ENCODE measurements at places on chromosomes 1 and 21.

- no peak for DNase-seq
Measured at GRCh38 chr1:60503266-60503925, 429.8 kb upstream of the C1orf87 start.

- DNase-seq = no peak
Measured at GRCh38 chr21:15732290-15732995, 2.7 kb downstream of the USP25 start.

GRCh38 chr21:45386728-45387371 lies 18.1 kb upstream of the COL18A1 start:
- DNase-seq = no peak

DNA sequence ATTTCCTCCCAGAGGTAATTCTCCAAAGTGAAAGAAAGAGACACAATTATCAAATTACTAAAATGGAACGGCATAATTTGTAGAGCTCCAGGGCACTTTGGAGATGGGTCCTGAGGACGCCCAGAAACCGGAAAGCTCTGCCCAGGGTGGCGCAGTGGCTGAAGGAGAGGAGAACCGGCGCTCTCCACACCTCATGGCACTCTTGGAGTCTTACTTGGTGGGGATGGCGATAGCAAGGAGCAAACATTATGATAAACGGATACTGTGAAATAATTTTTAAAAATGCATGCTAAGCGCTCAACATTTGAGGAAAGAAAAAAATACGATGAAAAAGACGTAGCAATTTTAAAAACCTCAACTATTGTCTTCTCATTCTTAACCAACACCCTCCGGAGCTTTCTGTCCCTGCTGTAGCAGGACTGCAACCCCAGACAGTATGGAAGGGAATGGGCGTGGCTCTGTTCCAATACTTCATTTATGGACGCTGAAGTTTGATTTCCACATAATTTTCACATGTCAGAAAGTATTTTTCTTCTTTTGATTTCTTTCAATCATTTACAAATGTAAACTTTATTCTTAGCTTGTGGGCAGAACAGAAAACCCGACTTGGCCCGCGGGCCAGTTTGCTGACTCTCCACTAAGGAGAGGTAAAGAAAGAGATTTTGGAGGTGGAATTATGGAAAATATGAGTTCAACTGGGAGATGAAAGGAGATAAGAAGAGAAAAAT lies 1.1 kb downstream of the S100A11 start:
- no peak for DNase-seq

DNA sequence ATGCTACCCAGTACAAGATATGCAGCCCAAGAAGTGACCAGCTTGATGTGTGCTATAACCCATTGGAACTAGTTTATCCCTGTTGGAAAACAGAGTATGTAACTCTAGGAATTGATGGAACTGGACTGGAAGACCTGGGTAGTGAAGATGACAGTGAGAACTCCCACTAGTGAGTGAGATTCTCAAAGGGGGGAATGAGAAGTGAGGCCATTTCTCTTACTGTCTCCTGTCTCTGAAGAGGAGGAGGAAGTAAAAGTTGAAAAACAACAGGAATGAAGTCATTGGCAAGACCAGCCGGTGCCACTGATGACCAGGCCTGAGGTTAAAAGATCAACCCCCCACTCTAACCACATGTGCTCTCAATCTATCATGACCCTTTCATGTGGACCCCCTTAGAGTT lies 20.9 kb downstream of the PLA2G2F start:
- no peak for DNase-seq

GRCh38 chr1:18011703-18012102 lies 95.9 kb upstream of the IGSF21 start:
- no peak for DNase-seq

DNA sequence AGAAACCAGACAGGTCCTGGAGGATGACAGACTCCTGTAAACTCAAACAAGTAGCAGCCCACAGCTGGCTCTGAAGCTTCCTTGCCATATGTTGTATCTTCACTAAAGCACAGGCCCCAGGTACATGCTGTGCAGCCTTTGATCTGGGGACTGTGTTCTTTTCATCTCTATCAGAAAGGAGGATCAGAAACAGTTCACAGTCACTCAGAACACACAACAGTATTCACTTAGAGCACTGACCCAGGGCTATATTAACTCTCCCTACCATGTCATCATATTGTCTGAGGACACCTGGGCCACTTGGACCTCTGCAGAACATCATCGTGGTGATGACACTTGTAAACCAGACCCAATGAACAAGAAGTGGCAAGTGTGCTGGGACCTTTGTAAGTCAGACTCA lies 222.0 kb downstream of the SETD4 start:
- no peak for DNase-seq
